NT2/D1 (cell line): ENCODE measurements at places on chromosomes 11 and 22.

GRCh38 chr11:57081356-57081755 lies 92.6 kb downstream of the OR5AK2 start:
- peak; percentile 18 for DNase-seq

DNA sequence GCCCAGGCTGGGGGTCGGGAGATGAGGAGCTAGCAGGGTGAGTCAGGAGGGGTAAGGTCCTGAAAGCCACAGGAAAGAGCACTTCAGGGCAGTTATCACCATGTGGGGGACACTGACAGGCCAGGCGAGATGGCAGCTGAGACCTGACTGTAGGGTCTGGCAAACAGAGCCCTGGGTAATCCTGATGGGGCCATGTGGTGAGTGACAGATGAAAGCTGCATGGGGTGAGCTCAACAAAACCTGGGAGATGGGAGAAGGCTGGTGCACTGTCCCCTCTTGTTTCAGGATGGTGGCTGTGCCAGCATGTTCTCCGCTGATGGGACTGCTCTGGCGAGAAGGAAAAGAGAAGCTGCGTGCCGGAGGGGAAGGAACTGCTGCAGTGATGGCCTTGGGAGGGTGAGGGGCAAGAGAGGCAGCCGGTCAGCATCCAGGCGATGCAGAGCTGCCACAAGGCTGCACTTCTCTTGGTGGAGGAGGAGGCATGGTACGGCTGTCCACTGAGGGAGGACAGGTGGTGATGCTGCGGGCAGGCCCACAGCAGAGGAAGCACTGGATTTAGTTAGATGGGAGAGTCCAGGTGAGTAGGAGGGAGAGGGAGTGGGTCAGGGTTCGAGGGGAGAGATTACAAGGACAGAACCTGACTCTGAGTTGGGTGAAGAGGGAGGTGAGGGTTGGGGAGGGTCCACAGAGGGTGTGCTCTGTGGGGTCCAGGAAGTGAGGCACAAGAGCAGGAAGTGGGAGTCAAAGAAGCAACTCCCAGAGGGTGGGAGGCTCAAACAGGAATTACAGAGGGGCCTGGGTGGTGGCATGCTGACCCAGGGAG lies 3.8 kb downstream of the TOP3B start:
- DNase-seq: no peak

GRCh38 chr11:36700246-36700645 lies 102.2 kb upstream of the RAG2 start:
- no peak for DNase-seq

DNA sequence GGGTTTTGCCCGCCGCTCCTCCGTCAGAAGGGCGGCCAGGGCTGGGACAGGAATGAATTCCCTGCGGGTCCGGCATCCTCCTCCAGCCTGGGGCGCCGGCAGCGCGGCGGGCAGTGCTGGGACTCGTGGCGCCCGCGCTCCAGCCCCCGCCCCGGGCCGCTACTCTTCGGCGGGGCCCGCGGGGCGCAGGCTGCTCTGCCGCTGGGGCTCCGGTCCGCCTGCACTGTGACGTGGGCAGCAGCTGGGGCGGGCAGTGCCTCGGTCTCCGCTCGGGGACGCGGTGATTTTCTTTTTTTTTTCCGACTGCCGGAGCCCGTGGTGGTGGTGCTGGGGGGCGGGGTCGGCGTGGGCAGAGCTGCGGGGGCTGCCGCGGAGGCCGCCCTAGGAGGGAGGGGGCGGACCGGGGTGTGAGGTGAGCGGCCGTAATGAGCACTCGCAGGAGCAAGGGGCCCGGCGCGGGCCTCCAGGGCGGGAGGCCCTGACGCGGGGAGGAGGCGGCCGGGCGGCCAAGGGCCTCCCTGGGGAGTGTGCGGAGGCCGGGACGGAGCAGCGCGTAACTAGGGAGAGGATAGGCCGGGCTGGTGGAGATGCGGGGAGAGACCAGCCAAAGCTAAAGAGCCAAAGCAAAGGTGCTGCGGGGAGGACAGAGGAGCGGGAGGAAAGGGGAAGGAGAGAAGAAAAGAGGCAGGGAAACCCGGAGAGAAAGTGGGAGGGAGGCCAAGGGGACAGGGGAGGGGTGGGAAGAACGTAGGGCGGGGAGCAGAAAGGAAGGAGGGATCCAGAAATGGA lies 73.3 kb upstream of the ZBED5 start:
- DNase-seq: no peak

GRCh38 chr22:32339190-32340012 lies 18.3 kb upstream of the RFPL3 start:
- DNase-seq: no peak

- DNase-seq: no peak
Observed at GRCh38 chr11:33634291-33634834, 66.3 kb downstream of the C11orf91 start.

- no peak for DNase-seq
Observed at GRCh38 chr11:11513422-11513821, 108.4 kb downstream of the GALNT18 start.

DNA sequence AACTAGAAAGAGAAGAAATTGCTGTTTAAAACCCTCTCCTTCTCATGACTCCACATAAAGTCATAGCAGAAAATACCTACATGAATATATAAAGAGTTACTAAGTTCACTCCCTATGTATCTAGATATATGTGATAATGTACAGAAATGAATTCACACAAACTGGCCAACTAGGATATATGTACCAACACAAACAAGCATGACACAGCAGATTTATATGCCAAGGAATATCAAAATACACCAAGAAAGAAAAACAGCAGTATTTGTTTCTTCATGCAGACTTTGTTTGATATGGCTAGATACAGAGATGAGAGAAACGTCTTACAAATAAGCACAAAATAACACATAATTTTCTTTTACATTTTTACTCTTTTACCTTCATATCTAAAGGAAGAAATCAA lies 1.8 kb downstream of the OR51G1 start:
- no peak for DNase-seq

- DNase-seq: no peak
Observed at GRCh38 chr11:132535830-132536229, 996.5 kb downstream of the OPCML start.

DNA sequence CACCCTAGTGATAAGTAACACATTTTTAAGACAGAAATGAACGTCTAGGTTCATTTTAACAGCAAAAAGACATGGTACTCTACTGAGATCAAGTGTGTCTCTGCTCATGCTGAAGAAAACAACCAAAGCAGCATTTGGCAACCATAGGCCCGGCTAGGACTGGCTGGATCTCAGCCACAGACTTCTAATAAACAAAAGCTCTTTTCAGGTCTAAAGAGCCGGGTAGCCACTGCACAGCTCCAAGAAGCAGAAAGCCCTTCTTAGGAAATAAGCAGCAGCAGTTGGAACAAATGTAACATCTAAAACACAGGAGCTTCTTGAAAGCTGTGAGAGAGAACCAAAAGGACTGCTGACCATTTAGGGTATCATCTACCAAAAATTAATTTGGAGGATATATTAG lies 37.6 kb downstream of the PITPNB start:
- no peak for DNase-seq

- DNase-seq: no peak
Observed at GRCh38 chr11:93512949-93513667, 30.1 kb downstream of the SMCO4 start.

- DNase-seq: no peak
Observed at GRCh38 chr22:47976219-47976618, 1213.8 kb downstream of the TBC1D22A start.

DNA sequence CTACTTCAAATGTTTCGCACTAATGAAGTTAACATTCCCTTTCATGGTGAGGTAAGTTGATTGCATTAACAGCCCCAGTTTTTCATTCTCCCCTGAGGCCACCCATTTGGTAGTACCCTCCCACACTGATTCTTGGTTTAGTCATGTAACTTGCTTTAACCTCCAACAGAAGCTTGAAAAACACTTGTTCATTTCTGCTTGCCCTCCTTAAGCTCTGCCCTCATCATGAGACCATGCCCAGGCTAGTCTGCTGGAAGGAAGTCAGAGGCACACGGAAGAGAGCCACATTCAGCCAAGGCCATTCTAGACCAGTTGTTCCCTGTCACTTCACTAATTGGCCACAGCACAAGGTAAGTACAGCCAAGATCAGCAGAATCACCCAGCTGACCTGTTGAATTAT lies 50.7 kb upstream of the CD44 start:
- DNase-seq: no peak

DNA sequence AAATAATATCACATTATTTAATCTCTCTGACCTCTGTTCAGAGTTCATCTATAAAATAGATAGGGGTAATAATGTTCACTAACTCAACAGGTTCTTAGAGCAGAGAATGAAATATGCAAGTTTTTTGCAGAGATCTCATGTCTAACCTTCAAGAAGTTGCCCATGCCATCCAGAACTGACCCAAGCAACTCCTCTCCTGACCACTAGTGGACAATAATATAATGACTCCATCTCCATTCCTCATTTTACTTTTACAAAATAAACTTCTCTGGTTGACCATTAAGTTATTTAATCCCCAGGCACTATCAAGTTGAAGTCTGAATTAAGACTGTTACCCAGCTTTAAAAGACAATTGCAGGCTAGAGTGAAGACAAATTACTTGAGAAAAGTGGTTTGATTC lies 382.6 kb downstream of the KCNA4 start:
- DNase-seq: no peak

DNA sequence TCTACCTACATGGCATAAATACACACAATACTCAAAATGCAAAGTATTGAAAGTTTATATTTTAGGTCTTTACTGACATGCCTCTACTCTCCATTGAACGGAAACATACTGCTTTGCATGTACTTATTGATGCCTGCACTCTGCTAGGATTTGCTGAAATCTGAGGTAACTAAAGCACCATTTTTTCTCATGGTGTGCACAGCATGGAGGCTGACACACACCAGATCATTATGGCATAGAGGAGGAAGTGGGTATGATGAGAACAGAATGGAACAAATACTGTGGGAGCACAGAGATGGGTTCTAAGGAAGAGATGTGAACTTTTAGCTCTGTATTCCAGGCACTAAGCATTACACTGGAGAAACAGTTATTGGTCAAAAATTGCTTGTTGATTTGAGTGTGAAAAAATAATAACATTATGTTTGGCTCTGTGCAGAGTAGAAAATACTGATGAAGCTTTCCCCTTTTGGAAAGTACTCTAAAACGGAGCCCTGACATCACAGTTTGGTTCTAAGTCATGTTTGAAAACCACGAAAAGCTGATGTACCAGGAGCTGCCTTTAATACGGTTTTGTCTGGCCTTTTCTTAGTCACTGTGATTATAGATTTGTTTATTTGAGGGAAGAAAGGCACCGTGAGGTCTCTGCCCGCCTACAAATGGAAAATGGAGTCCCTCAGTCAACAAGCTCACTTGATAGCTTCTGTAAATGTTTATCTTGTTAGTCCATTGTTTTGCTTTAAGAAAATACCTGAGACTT lies 5.6 kb downstream of the OR52R1 start:
- no peak for DNase-seq
